CD4-positive, alpha-beta T cell treated with Interleukin-15 for 4 hours (primary cell): ENCODE measurements at places on chromosomes 16 and 17.
A peak's percentile ranks its signal among the peaks of the same experiment; 100 is the strongest.

- DNase-seq, result no peak
These were observed 12.7 kb downstream of the CYGB start for GRCh38 chr17:76524598-76525512.

DNA sequence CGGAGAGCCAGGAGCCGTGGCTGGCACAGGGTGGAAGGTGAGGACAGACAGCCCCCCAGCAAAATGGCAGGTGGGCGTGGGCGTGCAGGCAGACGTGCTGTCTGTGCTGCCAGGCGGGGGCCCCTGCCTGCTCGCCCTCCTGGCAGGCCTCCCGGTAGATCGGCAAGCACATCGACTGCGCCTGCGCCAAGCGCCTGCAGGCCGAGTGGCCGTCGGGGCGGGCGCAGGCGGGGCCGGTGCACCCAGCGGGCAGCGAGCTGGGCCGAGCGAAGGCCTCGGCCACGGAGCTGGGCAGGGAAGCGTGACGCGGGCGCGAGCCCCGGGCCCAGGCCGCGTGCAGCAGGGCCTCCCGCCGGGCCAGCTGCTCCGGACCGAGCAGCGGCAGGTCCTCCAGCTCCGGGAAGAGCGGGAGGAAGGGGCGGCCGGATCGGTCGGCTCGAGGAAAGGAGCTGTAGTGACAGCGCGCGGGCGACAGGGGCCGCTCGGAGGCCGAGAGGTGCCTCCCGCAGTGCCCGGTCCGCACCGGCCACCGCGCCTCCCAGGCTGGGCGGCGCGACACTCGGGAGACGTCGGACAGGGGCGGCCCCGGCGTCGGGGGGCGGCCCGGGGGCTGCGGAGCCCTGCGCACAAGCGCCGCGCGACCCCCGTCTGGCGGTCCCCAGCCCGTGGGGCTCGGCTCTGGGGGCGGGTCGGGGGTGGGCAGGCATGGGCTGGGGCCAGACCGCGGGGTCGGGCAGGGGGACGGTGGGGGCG, 16.9 kb downstream of the GRIN2C start:
- no peak for DNase-seq

- no peak for DNase-seq
These were observed 158.2 kb downstream of the FOXL1 start for GRCh38 chr16:86736502-86736901.

GRCh38 chr16:24854607-24855171, 8.9 kb downstream of the SLC5A11 start:
- DNase-seq, result no peak

DNA sequence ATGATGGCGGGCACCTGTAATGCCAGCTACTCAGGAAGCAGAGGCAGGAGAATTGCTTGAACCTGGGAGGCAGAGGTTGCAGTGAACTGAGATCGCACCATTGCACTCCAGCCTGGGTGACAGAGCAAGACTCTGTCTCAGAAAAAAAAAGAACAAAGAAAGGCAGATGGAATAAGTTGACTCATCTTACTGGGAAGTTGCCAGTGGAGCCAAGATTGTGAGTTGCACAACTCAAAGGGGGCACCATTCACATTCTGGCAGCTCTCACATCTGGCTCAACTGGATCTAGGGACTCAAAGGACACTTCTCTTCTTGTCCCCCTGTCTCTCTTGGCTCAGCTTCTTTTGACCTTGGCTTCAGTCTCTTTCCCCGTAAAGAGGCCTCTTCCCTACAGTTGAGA, 53.7 kb upstream of the ETV4 start:
- no peak for DNase-seq

DNA sequence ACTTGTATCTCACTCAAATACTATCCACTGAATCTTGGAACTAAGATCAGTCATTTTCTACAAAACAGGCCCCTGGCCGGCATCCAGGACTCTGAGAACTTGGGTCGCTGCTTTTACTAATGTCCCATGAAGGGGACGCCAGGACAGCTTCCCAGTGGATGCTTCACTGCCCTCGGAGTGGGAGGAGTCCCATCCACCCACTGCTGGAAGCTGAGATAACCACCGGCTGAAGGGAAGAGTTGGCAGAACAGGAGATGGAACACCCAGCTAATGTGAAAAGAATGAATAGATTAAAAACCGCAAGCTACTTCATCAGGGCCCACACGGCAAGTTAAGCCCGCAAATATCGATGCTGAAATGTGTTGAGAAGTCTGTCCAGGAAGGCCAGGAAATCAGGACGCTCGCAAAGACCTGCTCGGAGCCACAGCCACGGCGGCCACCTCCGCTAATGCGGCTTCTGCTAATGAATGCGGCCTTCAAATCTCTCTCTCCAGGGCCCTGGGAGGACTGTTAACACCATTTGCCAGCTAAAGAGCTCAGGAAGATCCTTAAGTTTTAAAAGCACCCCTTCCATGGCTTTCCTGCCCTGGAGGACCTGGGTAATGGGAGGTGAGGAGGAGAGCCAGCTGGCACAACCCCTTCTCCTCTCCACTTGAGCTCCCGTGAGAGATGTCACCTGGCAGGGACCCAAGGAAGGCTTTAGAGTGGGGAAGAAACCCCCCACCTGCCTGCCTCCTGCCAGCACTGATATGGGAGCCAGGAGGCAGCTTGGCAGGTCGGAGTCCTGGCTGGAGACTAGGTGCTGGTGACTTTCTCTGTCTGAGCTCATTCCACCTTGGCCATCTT, 226.6 kb upstream of the RPL38 start:
- no peak for DNase-seq

DNA sequence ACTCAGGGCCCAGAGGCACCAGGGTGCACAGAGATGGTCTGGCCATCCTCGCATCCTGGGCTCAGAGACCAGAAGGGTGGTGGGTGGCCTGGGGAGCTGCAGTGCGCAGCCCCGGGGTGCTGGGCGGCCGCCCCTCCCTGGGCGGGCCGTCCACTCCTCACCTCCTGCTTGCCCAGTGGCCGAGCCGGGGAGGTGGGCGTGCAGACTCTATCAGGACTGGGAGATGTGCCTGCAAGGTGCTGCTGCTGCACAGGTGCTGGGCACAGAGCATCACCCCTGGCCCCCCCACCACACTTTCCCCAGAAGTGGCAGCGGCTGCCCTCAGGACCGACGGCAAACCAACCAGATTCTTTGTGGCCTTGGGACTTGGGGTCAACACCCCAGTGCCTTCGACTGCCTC, at the start of gene SCN4A:
Gene SCN4A (minus strand): TSS at position 123 of the 400 bp plus-strand sequence. CDS start 77 bp downstream, at position 46.
- DNase-seq, result no peak

DNA sequence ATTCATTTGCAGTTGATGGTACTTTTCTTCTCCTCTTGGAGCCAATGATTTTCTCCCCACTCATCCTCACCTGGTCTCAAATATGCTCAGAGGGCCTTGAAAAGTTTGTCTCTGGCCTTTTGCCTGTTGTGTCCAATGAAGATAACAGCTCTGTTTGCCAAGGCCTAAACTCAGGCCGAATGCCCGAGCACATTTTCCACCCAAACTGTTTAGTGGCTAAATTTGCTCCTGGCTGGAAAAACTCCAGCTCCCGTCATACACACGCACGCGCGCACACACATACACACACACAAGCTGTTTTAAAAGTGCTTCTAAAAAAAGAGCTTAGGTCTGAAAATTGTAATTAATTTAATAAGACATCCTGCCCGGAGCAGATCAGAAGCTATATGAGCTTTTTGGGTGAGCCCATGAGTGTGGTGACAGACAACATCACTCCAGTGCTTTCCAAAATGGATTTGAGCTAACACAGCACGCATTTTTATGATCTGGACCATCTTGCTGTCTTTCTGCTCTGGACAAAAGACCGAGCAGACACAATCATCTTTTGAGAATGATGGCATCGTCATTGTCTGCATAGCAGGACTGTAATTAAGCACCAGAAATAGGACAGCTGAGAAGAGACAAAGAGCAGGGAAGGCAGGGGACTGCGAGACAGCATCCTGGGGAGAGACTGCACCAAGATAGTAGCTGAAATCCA, 48.9 kb downstream of the IRX6 start:
- no peak for DNase-seq

DNA sequence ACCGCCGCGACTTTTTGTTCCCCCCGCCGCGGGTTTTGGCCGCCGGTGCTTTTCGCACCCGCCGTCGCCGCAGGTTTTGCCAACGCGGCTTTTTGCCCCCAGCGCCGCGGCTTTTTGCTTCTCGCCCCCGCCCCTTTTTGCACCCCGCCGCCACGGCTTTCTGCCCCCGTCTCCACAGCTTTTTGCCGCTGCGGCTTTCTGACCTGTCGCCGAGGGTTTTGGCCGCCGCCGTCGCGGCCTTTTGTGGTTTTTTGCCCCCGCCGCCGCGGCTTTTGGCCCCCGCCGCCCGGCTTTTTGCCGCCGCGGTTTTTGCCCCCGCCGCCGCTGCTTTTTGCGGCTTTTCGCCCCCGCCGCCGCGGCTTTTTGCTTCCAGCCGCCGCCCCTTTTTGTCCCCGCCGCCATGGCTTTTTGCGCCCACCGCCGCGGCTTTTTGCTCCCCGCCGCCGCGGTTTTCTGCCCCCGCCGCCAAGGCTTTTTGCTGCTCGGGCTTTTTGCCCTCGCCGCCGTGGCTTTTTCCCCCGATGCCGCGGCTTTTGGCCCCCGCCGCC, 151.1 kb downstream of the KCNJ18 start:
- no peak for DNase-seq

- no peak for DNase-seq
These were observed 2.3 kb downstream of the SOX15 start for GRCh38 chr17:7587420-7588151.

DNA sequence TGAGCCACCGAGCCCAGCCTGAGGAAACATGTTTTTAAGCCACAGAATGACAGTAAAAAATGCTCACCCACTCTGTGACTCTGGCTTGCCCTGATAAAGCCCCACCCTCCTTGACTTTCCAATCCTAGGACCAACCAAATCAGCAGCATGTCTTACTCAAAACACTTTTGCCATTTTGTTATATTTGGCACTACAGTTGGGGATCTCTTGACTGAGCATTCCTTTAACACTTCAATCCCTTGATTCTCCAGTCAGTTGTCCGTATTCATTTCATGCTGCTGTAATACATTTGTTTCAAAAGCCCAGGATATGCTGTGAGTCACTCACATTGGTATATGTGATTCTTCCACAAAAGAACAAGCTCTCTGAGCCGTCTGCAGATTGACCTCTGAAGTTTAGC, 8.2 kb downstream of the MYH3 start:
- DNase-seq, result no peak

GRCh38 chr16:11326084-11326736, 19.0 kb upstream of the RMI2 start:
- no peak for DNase-seq

DNA sequence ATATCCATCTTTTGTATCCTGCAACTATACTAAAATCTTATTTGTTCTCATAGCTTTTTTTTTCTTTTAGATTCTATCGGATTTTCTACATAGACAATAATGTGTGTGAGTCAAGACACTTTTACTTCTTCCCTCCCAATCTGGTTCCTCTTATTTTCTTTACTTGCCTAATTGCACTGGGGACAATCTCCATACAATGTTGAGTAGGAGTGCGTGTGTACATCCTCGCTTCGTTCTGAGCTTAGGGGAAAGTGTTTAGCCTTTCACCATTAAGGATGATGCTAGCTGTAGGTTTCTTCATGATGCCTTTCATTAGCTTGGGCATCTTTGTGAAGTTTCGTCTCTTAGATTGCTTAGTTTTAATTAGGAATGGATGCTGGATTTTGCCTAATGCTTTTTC, 2.9 kb downstream of the SPATA32 start:
- DNase-seq, result no peak

DNA sequence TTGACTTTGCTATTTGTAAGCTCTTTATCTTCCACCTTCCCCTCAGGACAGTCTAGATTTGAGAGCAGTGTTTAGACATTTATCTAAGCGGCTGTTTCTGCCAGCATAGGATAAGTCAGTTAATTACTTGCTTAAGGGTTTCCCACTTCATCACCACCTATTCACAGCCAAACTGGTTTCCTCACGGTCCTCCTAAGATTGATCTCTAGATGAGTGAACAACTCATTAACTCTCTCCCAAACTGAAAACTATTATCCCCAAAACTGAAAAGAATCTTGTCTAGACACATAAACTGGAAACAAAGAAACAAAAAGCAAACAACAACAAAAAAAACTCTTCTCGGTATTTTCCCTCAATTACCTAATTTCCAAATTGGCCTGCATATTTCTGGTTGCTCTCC, 58.2 kb downstream of the SHCBP1 start:
- DNase-seq, result no peak

DNA sequence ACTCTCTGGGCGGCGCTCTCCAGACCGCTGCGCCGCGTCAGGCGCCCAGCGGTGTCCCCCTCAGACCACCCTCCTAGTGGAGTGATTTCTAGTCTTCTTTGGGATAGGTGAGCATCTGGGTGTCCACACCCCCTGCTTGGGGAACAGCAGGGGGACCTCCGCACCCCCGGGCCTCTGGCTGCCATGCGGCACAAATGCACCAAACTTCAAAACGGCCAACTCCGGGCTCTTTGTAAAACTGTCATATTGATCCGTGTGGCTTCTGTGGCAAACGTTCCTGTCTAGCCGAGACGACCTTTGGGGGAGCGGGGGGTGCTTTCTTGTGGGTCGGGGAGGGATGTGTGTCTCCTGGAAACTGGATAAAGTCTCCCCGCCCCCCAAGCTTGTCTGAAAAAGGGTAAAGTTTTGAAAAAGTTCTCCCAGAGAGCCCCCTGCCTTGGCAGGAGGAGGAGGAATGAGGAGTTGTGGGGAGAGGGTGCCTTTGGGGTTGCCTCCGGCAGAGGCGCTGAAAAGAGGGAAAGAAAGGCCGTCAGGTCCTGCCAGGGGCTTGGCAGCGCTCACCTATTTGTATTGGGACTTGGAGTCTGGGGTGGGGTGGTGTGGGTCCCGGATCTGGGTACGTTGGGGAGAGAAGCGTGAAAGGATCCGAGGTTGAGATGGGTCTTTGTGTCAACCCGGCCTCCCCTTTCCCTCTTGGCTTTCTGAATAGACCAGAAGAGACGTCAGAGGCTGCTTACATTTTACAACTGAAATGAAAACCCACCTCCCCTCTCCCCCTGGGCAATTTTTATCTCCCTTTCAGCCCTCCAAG, 2.2 kb upstream of the CHD3 start:
- DNase-seq, result peak; percentile 52

- DNase-seq, result peak; percentile 74
These were observed at the start of gene METTL23 for GRCh38 chr17:76726776-76727718. TSS of gene METTL23 (plus strand) at chr17:76726839. CDS start at chr17:76729711, 2,872 bp downstream.

DNA sequence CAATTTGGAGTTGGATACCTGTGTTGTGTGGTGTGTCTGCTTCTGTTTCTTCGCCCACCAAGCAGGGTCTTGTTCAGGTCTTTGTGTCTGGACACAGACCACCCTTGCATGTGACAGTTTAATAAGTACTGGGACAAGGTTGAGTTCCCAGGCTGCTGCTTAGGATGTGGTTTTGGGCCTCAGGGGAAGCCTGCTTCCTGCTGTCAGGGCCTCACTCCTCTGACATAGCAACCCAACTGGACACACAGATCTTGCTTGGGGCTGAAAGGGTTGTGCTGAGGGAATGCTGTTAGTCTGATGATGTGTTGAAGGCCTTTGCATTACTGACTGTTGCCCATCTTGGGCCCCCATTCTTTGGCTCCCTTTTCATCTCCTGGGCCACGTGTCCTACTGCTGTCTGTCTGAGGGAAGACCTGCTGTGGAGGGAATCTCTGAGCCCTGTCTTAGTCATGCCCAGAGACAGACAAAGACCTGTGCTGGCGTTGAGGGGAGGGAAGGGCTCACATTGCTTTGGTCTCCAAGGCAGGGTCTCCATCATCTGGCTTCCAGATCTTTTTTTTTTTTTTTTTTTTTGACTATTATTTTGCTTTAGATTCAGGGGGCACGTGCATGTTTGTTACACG, 4.7 kb upstream of the TGFB1I1 start:
- no peak for DNase-seq

- DNase-seq, result no peak
These were observed 179.5 kb downstream of the NTN1 start for GRCh38 chr17:9200699-9201359.
